ENCODE measurements at places on chromosomes 3 and 15. TPM values are rescaled to one million over a fixed set of nuclear protein-coding genes. Genes with fewer than 3 reads are reported as not detected.

Gene RTP3
- total RNA-seq, result not detected

Gene PLA2G4D
- under 0.01 TPM for total RNA-seq

Gene PP2D1
- total RNA-seq, result not detected

Gene MYZAP
- total RNA-seq, result 1.3 TPM

Gene OSBPL10
- 14.2 TPM for total RNA-seq

Gene TRPM1
- total RNA-seq, result under 0.01 TPM

Gene C3orf22
- not detected for total RNA-seq

Gene DPP8
- total RNA-seq, result 40.3 TPM

Gene C3orf85
- total RNA-seq, result not detected

Gene SCN11A
- under 0.01 TPM for total RNA-seq

Gene RTP4
- not detected for total RNA-seq

Gene PPARG
- total RNA-seq, result 17.7 TPM

Gene NR2E3
- not detected for total RNA-seq

Gene ZNF774
- total RNA-seq, result 3.6 TPM

Gene SNRPA1
- 14.9 TPM for total RNA-seq

Gene SLC12A1
- not detected for total RNA-seq

Gene PIF1
- total RNA-seq, result 0.21 TPM

Gene C2CD4A
- 0.21 TPM for total RNA-seq

Gene SPATA12
- not detected for total RNA-seq

Gene EIF4A2
- total RNA-seq, result 723 TPM

Gene KNL1
- 1.1 TPM for total RNA-seq

Gene BNIP2
- total RNA-seq, result 178 TPM

Gene EPHB3
- total RNA-seq, result 26.3 TPM

Gene MASP1
- not detected for total RNA-seq

Gene SYNM
- total RNA-seq, result 0.21 TPM

Gene FBXL2
- 20.7 TPM for total RNA-seq

Gene LMAN1L
- total RNA-seq, result not detected

Gene TNFAIP8L3
- 8.1 TPM for total RNA-seq

Gene KIF7
- 1.2 TPM for total RNA-seq

Gene ACOX2
- total RNA-seq, result under 0.01 TPM

Gene GOLGA6A
- total RNA-seq, result not detected

Gene RHOV
- total RNA-seq, result 17.8 TPM

Gene ZIC1
- not detected for total RNA-seq

Gene GABRR3
- total RNA-seq, result not detected

Gene GOLGA6L7
- not detected for total RNA-seq

Gene CHRM5
- total RNA-seq, result not detected

Gene GHRL
- not detected for total RNA-seq

Gene KLHL40
- not detected for total RNA-seq

Gene LRRC31
- total RNA-seq, result 0.24 TPM

Gene CMTM8
- 1.7 TPM for total RNA-seq
